ENCODE measurements at places on chromosomes 6 and 20.
A peak's percentile ranks its signal among the peaks of the same experiment; 100 is the strongest.

DNA sequence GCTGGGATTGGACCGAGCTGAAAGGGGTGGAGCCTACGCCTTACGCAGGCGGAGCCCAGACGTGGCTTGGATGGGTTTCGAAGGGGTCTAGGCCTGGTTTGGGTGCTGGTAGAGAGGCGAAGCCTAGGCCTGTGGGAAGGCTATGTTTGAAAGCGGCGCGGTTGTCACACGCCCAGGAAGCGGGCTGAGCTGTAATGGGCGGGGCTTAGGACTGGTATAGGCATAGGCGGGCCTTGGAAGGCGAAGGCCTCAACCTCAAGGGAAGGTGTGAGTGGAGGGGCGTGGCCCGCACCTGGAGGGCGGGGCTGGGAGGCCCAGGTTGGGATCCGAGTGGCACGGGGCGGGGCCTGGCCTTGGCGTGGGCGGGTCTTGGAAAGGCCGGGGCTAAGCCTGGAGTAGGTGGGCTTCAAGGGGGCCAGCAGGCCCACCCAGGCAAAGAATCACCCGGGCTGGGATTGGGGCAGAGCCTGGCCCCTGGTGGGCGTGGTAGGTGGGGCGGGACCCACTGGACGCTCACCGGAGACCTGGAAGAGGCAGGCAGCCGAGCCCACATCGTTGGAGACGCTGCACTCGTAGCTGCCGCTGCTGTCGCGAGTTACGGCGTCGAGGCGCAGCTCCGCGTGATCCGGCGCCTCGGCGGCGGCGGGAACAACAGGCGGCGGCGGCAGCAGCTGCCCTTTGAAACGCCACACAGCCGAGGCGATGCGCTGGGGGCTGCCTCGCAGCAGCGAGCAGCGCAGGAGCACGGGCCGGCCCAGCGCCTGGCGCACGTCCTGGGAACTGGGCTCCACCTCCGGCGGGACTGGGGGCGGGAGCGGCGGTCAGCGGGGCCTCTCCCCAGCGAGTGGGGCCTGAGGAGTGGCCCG lies 49.0 kb downstream of the MDGA1 start:
- no peak for DNase-seq

DNA sequence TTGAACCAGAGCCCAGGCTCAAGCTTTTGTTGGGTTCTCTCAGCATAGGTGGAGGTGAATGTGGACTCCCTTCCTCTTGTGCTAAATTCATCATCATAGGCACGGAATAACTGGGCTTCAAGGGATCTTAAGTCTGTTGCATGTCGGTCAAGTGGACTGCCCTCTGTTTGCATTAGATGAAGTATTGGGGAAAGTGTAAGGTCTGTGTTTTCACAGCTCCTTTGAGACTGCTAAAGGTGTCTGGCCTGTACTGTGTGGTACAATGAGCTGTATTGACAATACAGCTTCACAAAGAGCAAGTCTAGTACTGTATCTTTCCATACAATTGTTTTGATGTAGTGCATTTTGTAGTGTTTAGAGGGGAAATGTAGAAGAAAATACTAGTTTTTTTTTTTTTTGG lies 34.3 kb upstream of the TULP4 start:
- DNase-seq: no peak

- no peak for DNase-seq
Measured at GRCh38 chr6:92648364-92649086, 770.8 kb downstream of the EPHA7 start.

GRCh38 chr6:26198722-26199056 lies 111.5 kb downstream of the HFE start:
- no peak for DNase-seq

- DNase-seq: peak; percentile 32
Measured at GRCh38 chr20:13029687-13030375, 21.1 kb downstream of the SPTLC3 start.

DNA sequence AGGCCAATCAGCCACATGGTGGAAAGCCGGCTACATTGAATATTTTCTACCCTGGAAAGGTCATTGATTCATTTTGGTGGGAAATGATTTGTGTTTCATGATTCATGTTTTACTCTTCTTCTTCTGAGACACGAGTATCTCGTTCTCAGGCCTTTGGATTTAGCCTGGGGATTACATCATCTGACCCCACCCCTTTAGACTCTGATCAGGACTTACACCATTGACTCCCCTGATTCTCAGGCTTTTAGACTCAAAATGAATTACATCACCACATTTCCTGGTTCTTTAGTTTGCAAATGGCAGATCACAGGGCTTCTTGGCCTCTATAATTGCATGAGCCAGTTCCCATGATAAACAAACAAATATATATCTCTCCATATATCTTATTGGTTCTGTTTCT lies 228.8 kb downstream of the ADGRG6 start:
- no peak for DNase-seq

GRCh38 chr20:2804041-2804828 lies 3.8 kb upstream of the CPXM1 start:
- no peak for DNase-seq

GRCh38 chr6:10395171-10395703 lies 19.6 kb downstream of the TFAP2A start:
- no peak for DNase-seq

DNA sequence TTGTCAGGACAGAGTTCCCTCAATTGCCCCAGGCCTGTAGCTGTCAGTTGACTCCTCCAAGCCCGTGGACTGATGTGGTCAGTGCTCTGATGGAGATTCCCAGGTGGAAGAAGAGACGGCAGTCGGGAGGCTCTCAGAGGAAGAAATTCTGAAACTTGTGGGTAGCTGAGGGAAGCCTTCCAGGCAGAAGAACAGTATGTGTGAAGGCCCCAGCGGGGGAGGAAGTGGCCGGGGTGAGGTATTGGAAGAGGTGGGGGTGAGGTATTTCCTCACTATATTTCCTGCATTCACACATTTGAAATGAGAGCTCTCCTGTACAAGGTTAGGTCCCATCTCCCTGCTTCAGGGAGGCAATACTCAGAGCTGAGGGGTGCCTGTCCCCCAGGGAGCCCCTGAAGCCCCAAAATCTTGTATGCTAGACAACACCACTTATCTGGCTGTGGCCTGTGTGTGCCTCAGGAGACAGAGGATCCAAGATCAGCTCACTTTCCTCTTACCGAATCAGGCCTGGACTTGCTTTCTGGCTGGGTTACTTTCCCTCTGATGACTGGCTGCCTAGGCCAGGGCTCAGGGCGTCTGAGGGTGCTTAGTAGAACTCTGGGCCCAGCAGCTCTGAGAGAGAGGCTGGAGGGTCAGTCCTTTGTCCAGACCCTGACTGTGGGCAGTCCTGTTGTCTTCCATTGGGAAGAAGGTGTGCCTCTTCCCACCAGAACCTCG lies 49.3 kb upstream of the MYL9 start:
- DNase-seq: no peak

- no peak for DNase-seq
Measured at GRCh38 chr6:112927641-112928320, 580.7 kb downstream of the RFPL4B start.

DNA sequence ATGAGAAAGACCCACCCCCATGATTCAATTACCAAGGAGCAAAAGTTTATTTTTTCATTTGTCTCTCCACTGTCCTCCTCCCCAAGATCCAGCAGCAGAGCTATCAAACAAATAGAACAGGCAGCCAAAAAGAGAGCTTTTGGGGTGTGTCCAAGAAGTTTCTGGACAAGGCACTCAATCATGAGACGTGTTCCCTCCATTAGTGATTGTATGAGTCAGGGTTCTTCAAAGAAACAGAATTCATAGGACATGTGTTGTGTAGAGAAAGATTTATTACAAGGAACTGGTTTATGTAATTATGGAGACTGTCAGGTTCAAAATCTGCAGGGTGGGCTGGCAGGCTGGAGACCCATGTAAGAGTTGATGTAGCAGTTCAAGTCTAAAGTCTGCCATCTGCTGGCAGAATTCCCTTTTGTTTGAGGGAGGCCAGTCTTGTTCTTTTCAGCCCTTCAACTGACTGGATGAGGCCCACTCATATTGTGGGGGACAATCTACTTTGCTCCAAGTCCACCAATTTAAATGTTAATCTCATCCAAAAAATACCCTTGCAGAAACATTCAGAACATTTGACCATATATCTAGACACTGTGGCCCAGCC lies 248.1 kb upstream of the OPRM1 start:
- no peak for DNase-seq

- DNase-seq: no peak
Measured at GRCh38 chr6:130918171-130918570, 91.0 kb downstream of the SMLR1 start.

DNA sequence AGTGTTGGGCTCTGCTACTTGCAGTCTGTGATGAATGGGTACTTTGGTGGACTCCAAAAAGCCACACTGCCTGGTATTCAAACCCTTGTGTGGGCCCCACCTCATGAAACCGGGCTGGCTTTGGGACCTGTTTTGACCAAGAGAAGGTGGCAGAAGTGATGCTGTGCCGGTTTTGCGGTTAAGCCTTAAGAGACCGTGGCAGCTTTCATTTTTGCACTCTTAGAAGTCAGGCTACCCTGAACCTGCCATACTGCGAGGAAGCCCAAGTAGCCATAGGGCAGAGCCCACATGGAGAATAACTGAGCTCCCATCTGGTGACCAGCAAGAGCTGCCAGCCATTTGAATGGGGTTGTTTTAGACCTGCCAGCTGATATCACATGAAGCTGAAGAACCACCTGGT lies 10.2 kb downstream of the SULF2 start:
- DNase-seq: no peak

DNA sequence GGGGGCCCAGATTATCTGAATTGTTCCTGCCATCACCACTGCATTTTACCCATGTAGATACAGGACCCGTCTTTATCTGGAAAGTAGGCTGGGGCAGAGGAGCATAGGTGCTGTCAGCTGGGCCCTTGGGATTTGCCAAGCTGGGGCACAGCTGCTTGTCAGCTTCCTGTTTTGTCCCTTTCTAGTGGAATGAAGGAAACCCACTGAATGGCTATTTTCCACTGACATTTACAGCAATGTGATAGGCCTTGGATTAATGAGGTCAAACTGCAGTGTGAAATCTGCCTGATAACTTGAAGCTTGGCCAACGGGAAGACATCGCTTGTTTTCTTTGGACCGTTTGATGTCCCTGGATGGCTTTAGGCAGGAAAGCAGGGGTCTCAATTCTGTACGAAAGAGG lies 6.7 kb downstream of the PPP1R16B start:
- DNase-seq: no peak

GRCh38 chr20:48034751-48035150 lies 249.5 kb upstream of the SULF2 start:
- no peak for DNase-seq

- DNase-seq: no peak
Measured at GRCh38 chr6:96814625-96815024, 22.7 kb downstream of the GPR63 start.

- DNase-seq: peak; percentile 12
Measured at GRCh38 chr6:40164345-40164755, 230.1 kb upstream of the MOCS1 start.

DNA sequence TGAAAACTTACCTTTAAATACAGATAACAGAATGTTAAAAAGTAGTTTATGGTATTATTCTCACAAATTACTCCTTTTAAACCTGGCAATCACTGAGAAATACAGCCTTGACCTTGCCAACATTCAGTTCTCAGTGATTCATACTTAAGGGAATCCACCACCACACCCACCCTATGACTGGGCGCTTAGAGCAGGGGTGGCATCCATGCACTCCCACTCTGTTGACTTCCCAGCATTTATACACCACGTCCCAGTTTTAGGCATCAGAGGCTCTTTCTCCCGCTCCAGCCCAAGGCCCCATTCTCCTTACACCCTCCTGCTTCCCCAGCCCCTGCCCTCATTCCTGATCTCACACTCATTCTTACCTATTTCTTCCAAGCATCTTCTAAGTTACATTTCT lies 16.3 kb downstream of the TRAF3IP2 start:
- DNase-seq: peak; percentile 82

DNA sequence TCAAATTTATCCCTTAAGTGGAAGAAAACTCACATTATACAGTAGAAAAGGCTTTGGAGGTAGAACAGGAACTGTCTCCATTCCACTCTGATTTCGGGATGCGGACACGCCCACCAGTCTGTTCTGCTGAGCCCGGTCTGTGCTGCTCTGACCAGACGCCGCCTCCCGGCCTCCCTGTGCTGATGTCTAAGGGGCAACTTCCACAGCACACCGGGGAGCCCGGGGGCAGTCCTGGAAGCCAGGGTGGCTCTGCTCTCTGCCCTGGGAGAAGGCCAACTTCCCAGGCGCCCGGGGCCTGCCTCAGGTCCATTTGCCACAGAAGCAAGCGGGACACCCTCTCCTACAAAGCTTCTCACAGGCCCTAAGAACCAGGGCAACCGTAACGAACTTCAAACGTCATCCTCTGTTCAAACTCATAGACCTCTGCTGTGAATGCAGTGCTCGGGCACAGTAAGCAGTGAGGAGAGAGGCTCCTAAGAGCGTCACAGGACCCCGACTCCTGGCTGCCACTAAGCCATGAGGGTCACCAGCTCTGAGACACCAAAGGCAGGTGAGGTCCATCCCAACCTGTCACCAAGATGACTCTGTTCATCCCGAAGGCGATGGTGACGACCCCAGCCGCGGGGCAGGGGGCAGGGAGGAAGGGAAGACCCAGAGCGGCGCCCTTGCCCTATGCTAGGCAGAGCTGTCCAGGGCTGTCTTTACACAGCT lies 5.6 kb downstream of the TAF4 start:
- no peak for DNase-seq

GRCh38 chr6:161031721-161032495 lies 40.3 kb downstream of the MAP3K4 start:
- DNase-seq: no peak

DNA sequence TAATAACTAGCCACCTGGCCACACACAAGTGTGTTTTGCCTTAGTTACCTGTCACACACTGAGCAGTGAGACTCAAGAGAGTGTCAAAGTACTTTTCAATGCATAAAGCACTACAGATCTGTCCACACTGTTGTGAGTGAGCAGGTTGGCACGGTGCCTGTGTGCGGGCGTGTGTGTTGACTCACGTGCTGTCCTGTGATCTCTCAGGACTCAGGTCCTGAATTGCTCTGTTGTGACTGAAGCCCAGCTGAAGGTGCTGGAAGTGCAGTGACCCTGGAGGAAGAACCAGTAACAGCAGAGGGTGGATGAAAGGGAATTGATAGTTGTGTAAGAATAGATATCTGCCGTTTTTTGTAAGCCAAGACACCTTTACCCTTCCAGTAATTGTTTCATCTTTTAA lies 18.3 kb downstream of the SLC16A10 start:
- no peak for DNase-seq

GRCh38 chr20:3330046-3330741 lies 77.3 kb downstream of the DNAAF9 start:
- no peak for DNase-seq

DNA sequence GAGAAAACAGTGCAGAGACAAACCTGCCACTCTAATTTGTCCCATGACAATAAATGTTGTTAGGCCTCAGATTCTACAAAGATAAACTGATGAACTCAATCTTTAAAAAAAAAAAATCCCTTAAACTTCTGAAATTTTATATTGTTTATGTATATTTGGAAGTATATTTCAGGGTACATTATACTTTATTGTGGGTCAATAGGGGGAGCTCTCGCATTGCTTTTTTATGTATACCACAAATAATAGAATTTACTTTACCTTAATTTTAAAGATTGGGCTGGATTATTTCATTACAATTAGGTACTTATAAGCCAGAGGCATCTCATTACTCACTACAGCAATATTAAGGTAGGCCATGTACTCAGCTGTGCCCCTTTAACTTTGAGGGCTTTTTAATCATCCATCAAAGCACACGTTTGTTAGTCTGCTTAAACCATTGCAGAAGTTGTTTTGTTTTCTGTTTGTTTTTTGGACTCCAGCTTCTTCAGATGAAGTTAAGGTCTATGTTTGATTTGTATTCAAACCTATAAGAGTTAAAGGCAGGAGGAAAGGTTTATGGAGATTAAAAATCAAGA lies 56.3 kb upstream of the EYA4 start:
- peak; percentile 5 for DNase-seq

Data from HTR-8/SVneo (cell line).